ENCODE measurements at places on chromosomes 1 and 21.
A peak's percentile ranks its signal among the peaks of the same experiment; 100 is the strongest.

- DNase-seq = no peak
Measured at GRCh38 chr1:66495495-66495894, 38.5 kb upstream of the SGIP1 start.

GRCh38 chr21:33237486-33237885 is 7.7 kb downstream of the IFNAR2 start:
- no peak for DNase-seq

- DNase-seq = no peak
Measured at GRCh38 chr1:181345146-181345545, 138.2 kb upstream of the CACNA1E start.

DNA sequence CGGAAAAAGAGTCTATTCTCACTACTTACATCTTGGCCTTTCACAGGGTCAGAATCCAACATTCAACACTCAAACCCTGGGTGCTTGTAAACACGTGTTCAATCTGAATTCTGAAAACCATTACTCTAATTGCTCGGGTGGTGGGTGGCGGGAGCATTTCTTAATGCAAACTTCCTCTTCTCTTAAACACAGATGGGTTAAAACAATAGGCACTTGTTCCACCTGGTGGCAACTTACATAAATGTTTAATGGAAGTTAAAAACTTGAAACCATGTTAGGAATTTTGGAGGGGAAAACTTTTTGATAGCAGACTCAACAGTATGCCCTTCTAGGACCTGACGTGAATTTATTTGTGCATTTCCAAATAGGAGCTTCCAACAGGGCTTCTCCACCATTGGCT is 23.4 kb upstream of the TDRD10 start:
- no peak for DNase-seq

- DNase-seq = no peak
Measured at GRCh38 chr1:171961861-171962260, 120.6 kb downstream of the DNM3 start.

DNA sequence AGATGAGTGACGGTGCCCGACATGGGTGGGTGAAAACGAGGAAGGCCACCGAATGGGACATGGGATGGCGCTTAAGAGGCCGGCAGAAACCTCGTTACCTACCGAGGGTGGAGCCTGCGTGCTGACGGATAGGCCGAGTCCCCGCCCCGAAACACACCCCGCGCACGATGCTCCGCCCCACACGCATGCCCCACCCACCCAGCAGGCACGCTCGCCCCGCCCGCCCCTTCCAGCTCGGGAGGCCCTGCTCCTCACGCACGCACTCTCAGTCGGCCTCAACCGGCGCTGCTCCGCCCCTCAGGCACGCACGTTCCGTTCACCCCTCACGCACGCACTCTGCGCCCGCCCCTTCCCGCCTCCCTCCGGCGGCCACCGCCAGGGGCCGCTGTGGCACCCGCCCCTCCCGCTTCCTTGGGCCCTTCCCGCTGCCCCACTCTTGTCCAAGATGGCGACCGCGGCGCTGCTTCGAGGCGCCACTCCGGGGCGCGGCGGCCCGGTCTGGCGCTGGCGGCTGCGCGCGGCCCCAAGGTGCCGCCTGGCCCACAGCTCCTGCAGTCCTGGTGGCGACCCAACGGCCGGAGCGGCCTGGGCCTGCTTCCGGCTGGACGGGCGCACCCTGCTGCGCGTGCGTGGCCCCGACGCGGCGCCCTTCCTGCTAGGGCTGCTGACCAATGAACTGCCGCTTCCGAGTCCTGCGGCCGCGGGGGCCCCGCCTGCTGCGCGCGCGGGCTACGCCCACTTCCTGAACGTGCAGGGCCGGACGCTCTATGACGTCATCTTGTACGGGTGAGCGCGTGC is at the start of gene IBA57:
Gene IBA57, plus strand, starts transcription at position 433 of the 798 bp plus-strand sequence. Its CDS starts 13 bp downstream, at position 446.
- peak; percentile 99 for DNase-seq

DNA sequence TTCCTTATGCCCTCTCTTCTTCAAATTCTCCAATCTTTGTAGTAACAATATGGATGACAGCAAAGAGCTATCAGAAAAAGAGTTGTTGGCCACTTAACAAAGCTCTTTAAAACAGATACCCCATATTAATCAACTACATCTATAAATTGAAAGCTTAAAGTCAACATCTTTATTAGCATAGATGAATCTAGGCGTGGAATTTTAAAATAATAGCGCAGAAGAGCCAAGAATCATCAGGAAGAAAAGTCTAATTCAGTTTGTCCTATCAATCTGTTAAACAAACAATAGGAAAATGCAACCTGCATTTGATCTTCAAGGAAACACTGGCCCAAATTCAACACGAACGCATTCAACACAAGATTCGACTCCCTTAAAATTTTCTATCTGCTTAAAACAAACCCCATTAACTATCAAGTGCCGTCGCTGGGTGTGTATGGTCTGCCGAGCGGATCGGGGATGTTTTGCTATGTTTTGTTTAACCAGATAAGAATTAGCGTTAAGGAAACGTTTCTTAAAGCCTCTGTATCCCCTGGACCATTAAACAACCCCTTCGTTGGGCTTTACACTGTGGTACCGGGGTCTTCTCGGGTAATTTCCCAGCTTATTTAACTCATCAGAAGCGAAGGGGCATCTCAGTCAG is 1.0 kb downstream of the LYST start:
- no peak for DNase-seq

- DNase-seq = no peak
Measured at GRCh38 chr1:96445302-96445701, 276.3 kb upstream of the PTBP2 start.

DNA sequence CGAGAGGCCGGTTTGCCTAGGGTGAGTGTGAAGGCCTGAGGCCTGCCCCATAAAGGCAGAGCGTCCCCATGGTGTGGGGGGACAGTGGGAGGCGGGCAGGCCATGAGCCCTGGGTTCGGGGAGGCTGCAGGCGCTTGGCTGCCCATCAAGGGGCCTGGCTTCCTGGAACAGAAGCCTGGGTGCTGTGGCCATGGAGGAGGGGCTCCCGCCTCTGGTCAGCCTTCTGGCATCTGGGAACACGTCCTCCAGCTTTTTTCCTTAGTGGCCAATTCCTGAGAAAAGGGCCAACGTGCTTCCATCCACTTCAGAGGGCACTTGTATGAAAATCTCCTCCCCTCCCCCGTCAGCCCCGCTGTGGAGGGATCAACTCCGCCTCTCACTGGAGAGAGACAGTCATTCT is 58.7 kb downstream of the PRDM16 start:
- DNase-seq = no peak

DNA sequence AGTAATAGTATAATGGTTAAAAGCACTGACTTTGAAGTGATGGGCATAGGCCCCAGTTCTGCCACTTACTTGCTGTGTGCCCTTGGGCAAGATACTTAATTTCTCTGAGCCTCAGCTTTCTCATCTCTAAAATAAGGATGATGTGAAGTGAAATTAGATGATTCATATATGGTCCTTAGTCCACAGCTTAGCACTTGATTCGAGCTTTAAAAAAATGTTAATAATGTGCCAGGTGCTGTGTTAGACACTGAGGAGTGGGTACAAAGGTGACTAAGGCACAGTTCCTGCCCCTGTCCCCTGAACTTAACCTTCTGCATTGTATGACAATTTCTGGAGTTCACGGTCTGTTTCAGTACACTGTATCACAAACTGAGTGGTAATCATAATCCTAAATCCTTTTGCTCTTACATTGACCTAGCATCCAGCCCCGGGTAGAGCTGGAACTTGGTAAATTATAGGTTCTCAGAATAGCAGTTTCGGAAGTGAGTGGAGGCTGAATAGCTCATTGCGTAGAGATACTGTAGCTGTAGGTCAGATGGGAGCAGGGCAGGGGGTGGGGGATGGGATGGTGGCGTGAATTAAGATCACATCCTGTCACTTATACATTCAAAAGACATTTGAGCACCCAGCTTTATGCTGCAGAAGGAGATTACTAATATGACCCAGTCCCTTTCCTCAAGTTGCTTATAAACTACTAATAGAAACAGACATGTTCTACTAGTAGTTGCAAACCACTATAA is 1.5 kb downstream of the ZNF691 start:
- DNase-seq = no peak

DNA sequence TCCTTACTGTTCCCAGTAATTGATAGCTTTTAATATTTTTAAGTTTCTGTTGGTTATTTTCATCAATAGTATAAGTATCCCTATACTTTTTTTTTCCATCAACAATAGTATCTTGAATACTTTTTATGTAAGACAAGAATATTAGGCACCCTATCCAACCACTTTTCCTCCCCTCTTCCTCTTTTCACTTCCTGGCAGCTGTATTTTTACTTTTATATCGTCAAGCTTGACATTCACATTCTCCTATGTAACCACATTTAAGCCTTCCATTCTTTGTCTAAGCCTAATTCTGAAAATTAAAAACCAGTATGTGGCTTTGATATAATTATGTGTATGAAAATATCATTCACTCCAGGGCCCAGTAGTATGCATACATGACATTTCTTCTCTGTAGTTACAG is 9.3 kb downstream of the TMEM39B start:
- no peak for DNase-seq

GRCh38 chr1:2348346-2349325 is 42.7 kb downstream of the MORN1 start:
- DNase-seq = no peak

DNA sequence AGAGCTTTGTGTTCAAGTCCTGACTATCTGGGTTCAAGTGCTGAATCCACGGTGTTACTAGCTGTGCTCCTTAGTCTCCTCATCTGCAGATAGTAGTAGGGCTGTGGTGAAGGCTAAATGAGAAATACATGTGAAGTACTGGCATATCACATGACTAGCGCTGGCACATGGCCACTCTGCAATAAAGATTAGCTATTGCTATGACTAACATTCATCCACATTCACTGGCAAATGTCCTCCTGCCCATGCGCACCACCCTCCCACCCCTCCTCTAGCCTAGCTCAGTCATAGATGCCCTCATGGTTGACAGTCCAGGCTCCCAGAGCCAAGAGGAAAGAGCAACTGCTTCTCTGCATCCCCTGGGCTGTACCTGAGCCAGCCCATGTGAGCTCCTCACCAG is 8.5 kb upstream of the COL8A2 start:
- DNase-seq = no peak

DNA sequence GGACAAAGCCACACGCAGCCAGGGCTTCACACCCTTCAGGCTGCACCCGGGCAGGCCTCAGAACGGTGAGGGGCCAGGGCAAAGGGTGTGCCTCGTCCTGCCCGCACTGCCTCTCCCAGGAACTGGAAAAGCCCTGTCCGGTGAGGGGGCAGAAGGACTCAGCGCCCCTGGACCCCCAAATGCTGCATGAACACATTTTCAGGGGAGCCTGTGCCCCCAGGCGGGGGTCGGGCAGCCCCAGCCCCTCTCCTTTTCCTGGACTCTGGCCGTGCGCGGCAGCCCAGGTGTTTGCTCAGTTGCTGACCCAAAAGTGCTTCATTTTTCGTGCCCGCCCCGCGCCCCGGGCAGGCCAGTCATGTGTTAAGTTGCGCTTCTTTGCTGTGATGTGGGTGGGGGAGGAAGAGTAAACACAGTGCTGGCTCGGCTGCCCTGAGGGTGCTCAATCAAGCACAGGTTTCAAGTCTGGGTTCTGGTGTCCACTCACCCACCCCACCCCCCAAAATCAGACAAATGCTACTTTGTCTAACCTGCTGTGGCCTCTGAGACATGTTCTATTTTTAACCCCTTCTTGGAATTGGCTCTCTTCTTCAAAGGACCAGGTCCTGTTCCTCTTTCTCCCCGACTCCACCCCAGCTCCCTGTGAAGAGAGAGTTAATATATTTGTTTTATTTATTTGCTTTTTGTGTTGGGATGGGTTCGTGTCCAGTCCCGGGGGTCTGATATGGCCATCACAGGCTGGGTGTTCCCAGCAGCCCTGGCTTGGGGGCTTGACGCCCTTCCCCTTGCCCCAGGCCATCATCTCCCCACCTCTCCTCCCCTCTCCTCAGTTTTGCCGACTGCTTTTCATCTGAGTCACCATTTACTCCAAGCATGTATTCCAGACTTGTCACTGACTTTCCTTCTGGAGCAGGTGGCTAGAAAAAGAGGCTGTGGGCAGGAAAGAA is 8.1 kb downstream of the PSRC1 start:
- DNase-seq = no peak

GRCh38 chr1:236421850-236422516 is 27.9 kb downstream of the EDARADD start:
- DNase-seq = no peak

- no peak for DNase-seq
Measured at GRCh38 chr1:66393586-66394287, 140.2 kb upstream of the SGIP1 start.

DNA sequence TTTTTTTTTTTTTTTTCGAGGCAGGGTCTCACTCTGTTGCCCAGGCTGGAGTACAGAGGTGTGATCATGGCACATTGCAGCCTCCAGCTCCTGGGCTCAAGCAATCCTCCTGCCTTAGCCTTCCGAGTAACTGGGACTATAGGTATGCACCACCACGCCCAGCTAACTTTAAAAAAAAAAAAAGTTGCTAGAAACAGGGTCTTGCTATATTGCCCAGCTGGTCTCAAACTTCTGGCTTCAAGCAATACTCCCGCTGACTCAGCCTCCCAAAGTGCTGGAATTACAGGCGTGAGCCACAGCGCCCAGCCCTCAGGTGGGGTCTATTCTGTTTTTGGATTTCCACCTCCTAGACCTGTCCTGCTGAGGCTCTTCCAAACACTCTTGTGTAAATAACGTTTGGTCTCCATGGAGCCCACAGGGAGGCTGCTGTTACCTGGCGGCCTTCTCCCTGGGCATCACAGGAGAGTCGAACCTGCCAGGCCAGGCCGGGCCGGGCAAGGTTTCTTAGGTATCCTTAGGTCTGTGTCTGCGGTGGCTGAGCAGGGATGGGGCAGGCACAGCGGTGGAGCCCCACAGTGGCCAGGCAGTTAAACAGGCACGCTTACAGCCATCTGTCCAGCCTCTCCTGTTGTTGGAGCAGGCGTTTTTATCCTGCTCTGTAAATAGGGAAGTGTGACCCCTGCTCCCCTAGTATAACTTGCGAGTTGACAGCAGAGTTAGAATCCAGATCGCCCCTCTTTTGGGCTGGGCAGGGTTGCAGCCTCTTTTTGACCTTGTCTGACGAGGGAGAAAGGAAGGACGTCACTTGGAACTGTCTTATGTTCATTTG is 18.8 kb downstream of the PLEKHM2 start:
- no peak for DNase-seq

DNA sequence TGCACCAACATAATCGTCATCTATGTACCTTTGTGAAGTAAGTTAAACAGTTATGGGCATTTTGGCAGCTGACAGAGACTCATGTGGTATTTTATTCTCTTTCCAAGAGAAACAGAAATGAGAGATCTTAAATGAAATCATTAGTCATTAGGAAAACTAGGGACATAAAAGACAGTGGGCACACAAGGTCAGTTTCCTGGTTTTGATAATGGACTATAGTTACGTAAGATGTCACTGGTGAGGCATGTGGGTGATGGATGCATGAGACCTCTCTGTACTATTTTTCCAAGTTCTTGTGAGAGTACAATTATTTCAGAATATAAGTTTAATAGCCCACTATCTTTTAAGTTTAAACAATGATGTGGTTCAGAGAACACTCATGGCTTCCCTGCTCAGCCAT is 216.9 kb downstream of the APP start:
- no peak for DNase-seq

GRCh38 chr1:32782086-32782485 is 35.1 kb downstream of the YARS1 start:
- DNase-seq = no peak

All from stimulated activated CD4-positive, alpha-beta T cell treated with anti-CD3 and anti-CD28 coated beads, TNF-alpha, amount 100 ng/mL, for 4 hours (primary cell).